ENCODE measurements at places on chromosomes 3 and 15.

GRCh38 chr3:184498986-184499606 is 62.5 kb upstream of the EPHB3 start:
- peak; percentile 20 for DNase-seq

- peak; percentile 91 for DNase-seq
These were observed 38.2 kb upstream of the MAGI1 start for GRCh38 chr3:66076861-66077470.

GRCh38 chr3:119809249-119810017 is 27.5 kb downstream of the NR1I2 start:
- no peak for DNase-seq

GRCh38 chr3:195230244-195230643 is 40.7 kb downstream of the XXYLT1 start:
- DNase-seq, result no peak

GRCh38 chr15:93296759-93297500 is 207.9 kb upstream of the RGMA start:
- no peak for DNase-seq

All from muscle of leg (tissue), 16 donors.